ENCODE measurements at places on chromosomes 5 and 9.

DNA sequence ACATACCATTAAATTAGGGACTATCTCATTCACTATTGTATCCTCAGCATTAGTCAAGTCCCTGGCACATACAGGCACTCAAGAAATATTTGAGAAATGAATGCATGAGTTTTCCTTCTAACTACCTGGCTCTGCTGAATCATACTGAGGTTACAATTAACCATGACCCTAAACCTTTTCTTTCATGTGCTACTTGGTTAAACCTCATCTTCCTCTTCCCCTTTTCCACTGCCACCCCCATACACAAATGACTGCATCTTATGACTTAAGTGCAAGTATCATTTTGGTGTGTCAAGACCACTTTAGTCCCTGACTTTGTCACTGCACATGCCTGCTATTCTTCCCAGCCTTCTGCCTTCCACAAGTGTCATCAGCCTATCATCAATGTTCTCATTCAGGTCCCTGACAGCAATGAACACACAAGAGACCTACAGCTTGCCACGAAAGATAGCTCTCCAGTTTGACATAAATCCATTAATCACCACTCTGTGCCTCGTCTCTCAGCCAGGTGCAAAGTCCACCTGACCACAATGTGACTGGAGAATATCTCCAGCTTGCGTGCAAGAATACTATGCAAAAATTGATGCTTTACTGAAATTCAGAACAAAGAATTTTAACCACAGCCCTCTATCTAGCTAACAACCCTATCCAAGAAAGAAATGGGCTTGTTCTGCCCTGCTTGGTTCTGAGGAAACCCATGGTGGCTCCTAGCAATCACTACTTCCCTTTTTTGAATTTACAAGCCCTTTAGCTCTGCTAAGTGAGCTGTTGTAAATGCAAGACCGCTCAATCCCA, 74.5 kb downstream of the MAPKAP1 start:
- peak; percentile 34 for DNase-seq

- no peak for DNase-seq
Measured at GRCh38 chr9:14097666-14098415, 216.1 kb downstream of the NFIB start.

DNA sequence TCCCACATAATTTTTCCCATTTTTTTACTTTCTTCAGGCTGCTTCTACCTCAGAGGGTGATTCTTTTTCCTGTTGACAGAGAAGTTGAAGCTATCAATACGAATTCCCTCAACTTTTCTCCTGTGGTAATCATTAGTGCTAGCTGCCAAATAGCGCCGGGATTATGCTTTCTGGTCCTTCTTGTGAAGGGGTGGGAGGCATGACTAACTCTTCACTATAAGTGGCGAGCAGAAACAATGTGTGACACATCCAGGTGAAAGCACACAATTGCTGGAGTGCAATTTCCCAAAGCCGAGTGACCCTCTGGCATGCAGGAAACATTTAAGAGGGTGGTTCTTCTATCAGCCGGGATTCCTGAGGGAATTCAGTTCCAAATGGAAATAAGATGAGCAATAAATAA, 56.0 kb downstream of the TRPC7 start:
- DNase-seq = no peak

- DNase-seq = no peak
Measured at GRCh38 chr9:91196103-91196950, 165.4 kb downstream of the AUH start.

DNA sequence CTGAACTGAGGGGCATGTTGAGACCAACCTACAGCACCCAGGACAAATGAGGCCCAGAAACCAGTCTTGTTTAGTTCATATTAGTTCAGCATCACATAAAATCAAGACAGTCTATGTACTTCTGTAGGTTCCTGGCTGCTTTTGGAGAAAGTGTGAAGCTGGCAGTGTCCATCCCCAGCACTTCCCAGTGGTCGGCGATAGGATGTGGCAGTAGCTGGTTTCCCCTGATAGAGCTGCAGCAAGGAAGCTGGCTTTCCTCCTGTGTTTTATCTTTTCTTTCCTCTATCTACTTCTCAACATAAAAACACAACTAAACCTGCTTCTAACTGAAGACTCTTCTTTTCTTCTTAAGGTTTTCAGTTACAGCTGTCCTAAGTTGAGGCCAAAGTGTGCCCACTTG, 43.0 kb upstream of the SLC46A2 start:
- DNase-seq = no peak

DNA sequence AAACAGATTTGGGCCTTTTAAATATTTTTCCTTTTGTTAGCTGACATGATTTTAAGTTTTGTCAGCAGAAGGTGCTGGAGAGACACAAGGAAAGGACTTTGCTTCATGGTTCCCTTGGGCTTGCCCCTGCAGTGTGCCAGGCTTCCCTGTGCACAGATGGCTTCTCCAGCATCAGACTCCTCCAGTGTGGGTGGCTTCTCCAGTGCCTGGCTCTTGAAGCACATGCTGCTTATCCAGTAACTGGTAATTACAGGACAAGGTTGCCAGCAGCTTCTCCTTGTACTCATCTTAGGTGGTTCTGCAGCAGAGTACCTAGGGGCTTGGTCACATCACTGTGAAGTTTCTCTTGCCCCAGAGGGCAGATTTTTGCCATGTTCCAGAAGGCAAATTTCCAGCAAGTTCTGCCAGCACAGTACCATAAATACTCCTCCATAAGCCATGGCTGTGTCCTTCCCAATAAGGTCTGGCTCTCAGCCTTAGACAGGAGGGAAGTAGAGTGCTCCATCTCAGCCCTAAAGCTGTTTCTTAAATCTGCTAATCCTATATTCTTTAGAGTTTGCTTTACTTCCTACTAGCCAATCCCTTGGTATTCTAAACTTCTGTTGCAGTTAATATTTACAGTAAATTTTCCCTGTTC, 62.4 kb downstream of the PJA2 start:
- no peak for DNase-seq

GRCh38 chr9:89941875-89942274, 337.1 kb downstream of the GADD45G start:
- peak; percentile 91 for DNase-seq

- no peak for DNase-seq
Measured at GRCh38 chr5:11012295-11012694, 251.3 kb upstream of the DAP start.

GRCh38 chr5:178514851-178515418, 75.3 kb downstream of the COL23A1 start:
- no peak for DNase-seq

- DNase-seq = peak; percentile 31
Measured at GRCh38 chr9:15373881-15374280, 48.8 kb upstream of the SNAPC3 start.

DNA sequence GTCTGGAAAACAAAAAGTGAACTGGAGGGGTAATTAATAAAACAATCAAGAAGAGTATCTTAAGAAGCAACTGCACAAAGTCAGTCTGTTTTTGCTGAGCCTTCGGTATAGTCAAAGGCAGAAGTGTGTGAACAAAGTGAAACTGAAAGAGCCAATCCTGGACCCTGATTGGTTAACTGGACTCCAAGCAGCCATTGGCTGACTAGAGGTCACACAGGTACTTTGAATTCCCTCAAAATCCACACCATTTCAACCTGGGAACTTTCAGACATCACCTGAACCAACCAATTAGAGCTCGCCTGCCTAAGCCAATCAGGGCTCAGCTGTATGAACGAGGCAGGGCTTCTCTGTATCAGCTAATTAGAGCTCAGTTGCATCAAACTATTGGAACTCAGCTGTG, 286.7 kb downstream of the TLE4 start:
- peak; percentile 1 for DNase-seq

GRCh38 chr9:69317894-69318293, 7.1 kb upstream of the ENTREP1 start:
- DNase-seq = no peak

GRCh38 chr5:51960617-51961121, 577.4 kb downstream of the ISL1 start:
- DNase-seq = no peak

GRCh38 chr5:131262953-131263541, 806 bp upstream of the CDC42SE2 start:
- no peak for DNase-seq

GRCh38 chr9:100083448-100084127, 15.2 kb downstream of the ERP44 start:
- DNase-seq = no peak

- DNase-seq = no peak
Measured at GRCh38 chr5:14590949-14591348, 9.4 kb downstream of the OTULINL start.

DNA sequence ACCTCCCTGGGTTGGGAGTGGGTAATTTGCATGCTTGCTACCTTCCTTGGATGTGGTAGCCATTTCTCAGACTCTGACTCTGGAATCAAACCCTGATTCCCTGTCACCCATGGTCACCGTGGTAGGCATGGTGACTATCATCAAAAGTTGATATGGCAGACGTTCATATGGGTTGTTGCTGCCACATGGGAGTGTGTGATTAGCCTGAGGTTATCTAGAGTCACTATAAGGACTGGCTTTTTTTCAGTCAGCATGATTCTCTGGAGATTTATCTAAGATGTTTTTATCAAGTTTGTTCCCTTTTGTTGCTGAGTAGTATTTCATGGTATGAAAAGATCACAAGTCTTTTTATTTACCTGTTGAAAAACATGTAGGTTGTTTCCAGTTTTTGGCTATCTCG, 7.0 kb downstream of the RCL1 start:
- DNase-seq = no peak

- peak; percentile 92 for DNase-seq
Measured at GRCh38 chr9:129320575-129321285, 142.7 kb upstream of the IER5L start.

DNA sequence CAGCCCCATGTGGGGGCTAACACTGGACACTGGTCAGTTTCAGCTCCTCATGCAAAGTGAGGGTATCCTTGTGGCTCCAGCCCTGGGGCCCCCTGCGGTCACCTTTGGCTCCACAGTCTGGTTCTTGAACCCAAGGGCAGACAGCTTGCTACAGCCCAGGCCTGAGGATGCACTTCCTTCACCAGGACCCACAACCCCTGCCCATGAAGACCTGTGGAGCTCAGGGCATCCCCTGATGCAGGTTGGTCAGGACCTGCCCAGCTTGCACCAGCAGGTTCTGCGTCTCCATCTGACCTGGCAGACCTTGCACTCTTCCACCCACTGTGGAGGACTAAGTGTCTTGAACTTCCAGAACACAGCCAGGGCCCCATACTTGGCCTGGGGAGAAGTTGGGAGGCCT, 3.7 kb upstream of the MRNIP start:
- DNase-seq = no peak

- DNase-seq = no peak
Measured at GRCh38 chr9:100465761-100466160, 7.2 kb upstream of the TMEFF1 start.

- DNase-seq = no peak
Measured at GRCh38 chr5:21574438-21574837, 1278.7 kb downstream of the CDH12 start.

GRCh38 chr5:2203774-2204173, 321.0 kb upstream of the IRX4 start:
- no peak for DNase-seq
